ENCODE measurements at places on chromosomes 4 and X.
A peak's percentile ranks its signal among the peaks of the same experiment; 100 is the strongest.

DNA sequence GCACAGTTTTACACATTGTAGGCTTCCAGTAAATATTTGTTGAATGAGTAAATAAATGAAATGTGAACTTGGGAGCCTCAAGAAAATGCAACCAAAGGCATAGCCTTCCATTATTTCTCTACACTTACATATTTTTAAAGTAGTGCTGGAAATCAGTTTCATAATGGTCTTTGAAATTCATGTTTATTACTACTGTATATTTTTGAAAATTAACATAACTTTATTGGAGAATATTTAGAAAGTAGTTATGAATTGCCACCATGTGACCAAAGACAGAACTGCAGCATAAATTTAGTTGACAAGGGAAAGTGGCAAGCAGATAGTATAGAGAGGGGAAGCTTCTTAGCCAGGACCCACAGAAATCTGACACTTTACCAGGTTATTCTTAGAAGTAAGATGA lies 6.4 kb downstream of the TCEAL8 start:
- no peak for DNase-seq

- no peak for DNase-seq
These were observed 9.3 kb downstream of the PAGE4 start for GRCh38 chrX:49838374-49838773.

DNA sequence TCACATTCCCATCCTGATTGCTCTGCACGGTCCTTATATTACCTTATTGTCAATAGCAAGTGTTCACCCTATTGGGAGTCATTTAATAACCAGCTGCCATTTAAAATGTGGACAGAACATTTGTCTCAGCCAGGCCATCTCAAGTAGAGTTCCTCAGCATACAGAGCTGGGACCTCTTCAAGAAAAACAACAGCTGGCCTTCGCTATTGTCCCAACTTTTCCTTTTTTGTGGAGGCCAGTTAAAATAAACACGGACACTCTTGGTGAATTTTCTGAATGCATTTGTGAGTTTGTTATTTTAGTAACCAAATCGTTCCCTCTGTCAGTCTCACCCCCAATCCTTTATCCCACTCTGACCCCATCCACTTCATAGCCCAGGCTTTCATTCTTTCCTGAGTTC lies 395.3 kb upstream of the PITX2 start:
- no peak for DNase-seq

DNA sequence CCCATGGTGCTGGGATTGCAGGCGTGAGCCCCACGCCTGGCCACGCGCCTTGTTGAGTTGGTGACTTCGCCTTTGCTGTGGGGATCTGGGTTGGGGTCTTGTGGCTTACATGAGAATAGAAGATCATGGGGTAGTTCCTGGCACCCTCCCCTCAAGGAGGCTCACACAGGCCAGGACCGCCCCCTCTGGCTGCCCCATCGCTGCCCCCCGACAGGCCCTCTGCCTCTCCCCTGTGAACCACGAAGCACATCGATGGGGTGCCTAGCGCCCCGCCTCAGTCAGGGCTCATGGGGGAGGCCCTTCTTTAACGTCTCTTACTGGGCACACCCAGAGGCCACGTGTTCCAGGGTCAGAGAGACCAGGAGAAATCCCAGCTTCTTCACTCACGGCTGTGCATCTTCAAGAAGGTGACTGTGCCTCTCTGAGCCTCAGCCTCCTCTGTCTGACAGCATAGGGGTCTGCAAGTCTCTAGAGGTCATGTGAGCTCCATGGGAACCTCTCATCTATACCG lies 23.6 kb upstream of the SPON2 start:
- no peak for DNase-seq

- DNase-seq = no peak
These were observed 186.7 kb upstream of the NOCT start for GRCh38 chr4:138828926-138829325.

GRCh38 chrX:42127563-42127962 lies 204.2 kb upstream of the CASK start:
- DNase-seq = no peak

DNA sequence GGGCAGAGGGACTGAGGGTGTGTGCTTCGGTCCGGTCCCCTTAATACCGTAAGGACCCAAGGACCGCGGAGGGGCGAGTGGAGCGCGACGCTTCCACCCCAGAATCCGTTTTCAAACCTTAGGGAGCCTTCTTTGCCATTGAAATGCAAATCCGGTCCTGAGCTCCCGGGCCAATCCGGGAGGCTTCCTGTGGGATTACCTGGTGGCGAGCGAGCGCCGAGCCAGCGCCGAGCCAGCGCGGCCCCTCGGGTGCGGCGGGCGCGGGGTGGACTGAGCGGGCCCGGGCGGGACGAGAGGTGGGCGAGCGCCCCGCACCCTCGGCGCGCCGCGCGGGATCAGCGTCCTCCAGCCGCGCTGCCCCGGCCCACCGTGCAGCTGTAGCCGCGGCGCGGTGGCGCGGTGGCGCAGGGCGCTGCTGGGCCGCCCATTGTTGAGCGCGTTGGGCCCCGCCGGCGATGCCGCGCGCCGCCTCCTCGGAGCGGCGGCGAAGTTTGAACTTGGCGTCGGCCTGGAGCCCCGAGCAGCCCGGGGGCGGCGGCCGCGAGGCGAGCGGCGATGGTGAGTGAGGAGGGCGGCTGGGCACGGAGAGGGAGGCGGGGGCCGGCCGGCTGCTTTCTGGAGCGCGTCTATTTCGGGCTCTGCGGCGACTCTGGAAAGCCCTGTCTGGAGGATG lies 208.7 kb downstream of the SOWAHB start:
- DNase-seq = no peak

- no peak for DNase-seq
These were observed 173.3 kb upstream of the PSAPL1 start for GRCh38 chr4:7608046-7608445.

DNA sequence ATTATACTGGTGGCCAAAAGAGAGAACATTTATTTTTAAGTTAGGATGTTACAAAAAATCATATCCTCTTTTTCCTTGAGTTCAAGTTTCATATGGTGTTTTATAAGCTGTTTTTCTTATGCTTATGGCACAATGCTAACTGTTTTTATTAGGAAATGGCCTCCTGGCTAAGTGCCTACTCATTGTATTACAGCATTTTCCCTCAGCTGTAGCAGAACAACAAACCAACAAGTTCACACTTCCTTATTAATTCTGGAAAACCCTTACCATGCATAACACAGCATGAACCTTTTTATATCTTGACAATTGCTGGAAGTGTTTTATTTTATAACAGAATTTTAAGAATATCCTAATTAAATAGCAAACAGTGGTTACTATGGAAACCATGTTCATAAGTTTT lies 165.8 kb downstream of the GASK1B start:
- no peak for DNase-seq

DNA sequence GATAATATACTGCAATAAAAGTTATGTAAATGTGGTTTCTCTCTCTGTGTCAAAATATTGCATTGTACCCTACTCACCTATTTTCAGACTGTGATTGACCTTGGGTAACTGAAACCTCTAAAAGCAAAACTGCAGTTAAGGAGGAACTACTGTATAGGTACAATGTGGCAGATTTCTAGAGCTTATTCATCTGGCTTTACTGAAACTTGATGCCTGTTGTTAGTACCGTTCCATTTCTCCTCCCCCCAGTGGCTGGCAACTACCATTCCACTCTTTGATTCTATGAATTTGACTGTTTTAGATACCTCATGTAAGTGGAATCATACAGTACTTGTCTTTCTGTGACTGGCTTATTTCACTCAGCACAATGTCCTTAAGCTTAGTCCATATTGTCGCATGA lies 61.9 kb downstream of the HOPX start:
- no peak for DNase-seq

GRCh38 chr4:172892300-172892699 lies 276.3 kb upstream of the GALNT7 start:
- DNase-seq = no peak

DNA sequence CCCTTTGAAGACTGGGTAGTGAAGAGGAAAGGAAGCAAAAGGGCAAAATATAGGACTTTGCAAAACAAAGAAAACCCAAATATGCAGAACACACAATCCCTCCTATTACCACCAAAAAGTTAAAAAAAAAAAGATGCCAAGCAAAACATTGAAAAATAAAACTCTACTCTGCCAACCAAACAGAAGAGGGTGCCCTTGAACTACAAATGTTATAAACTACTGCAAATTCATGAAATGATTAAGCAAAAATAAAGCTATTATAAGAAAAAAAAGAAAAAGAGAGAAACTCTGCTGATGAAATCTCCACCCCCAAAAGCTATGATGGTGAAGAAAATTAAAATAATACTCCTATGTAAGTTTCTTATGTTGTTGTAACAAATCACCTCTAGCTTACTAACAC lies 168.5 kb upstream of the STK26 start:
- no peak for DNase-seq

- no peak for DNase-seq
These were observed 45.8 kb downstream of the ENOX2 start for GRCh38 chrX:130857207-130857606.

GRCh38 chrX:73913580-73913979 lies 350.6 kb downstream of the CHIC1 start:
- DNase-seq = no peak

DNA sequence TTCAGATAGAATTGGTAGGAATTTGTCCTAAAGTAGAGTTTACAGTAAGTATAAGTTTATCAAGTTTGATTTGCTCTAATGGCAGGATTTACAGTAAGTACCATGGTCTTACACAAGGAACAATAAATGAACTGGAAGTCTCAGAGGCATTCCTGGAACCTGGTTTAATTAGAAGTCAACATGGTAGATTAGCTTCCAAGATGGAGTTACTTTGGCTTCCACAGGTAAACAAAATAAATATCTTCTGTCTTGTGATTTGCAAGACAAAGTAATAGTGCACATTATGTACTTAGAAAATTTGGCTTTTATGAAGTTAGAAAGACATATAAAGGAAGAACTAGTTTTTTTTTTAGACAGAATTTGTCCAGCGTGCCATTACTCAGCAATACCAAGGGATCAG lies 190.7 kb downstream of the GLUD2 start:
- no peak for DNase-seq

- DNase-seq = no peak
These were observed 263.9 kb downstream of the ADAMTS3 start for GRCh38 chr4:72305080-72305479.

GRCh38 chr4:4460759-4461158 lies 73.9 kb downstream of the NSG1 start:
- no peak for DNase-seq

GRCh38 chrX:40933706-40934425 lies 151.4 kb upstream of the USP9X start:
- DNase-seq = peak; percentile 57

- no peak for DNase-seq
These were observed 68.8 kb downstream of the IL15 start for GRCh38 chr4:141705048-141705746.

DNA sequence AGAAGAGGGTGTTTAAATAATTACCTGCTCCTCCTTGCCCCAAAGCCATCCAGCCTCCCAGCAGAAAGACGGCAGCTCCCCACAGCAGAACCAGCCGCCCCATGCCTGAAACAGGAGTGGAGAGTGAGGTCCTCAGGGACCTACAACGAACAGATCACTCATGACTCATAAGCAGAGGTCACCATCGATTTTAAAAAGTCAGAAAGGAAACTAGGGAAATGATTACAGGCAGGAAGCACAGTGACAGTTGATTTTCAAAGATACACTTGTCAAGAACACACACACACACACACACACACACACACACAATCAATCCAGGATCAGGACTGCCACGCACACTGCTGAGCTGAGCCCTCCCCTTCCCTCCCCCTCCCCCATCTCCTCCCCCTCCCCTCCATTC lies at the start of gene CRLF2:
Gene CRLF2 (minus strand): TSS at position 118 of the 400 bp plus-strand sequence. CDS start 15 bp downstream, at position 103.
- peak; percentile 27 for DNase-seq

DNA sequence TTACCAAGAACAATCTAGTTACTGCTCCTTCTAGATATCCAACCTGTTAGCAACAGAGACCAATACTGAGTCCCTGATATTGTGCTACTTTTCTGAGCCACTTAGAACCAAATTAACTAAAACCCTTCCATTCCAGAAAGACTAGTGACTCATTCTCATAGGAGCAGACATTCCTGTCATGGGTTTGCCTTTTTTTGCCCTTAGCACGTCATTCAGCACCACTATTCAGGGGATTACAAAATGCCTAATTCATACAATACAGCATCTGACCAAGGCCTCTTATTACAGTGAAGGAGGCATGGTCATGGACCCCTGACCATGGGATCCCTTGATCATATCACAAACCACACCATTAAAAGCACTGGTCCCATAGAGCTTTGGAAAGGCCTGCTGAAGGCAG lies 123.8 kb upstream of the CXCL13 start:
- DNase-seq = no peak

DNA sequence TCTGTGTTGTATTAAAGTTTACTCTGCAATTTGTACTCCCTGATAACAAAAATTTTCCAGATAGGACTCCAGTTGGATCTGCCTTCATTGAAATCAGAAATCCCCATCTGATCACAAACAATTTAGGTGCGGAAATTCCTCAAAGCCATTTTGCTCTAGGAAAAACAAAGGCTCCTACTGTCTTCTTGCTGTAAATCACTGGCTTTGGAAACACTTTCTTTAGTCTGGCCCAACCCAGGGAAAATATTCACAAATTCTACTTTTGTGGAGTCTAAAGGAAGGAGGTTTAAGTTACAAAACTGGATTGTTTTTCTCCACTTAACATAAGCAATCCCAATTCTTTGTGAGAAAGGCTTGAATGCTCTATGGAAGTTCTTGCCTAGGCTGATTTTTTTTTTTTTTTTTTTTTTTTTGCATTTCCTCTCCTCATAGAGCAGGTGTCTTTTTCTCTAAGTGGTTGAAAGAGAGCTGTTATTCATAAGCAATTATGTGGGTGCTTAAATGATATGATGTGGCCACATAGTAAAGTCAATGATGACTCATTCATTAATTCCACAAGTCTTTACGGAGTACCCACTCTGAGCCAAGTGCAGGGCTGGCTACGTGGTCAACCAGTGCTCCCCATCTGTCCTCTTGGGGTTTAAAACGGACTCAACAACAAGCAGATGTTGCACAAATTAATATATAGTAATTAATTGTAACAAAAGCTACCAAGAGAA lies 261.4 kb downstream of the LDB2 start:
- DNase-seq = no peak

DNA sequence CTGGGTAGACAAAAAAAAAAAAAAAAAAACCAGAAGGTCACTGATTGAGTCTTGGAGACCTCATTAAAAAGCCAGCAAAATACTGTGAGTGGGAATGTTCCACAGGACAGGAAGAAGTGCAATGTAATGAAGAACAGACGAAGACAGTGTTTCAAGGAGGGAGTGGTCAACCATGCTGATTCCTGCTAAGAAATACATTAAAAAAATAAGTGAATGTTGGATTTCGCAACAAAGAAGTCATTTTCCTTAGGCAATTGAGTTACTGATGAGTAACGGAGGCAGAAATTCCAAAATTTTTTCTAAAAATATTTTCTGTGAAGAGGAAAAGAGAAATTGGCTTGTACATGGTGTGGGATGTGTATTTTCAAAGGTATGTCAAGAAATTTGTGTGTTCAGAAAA lies 94.3 kb upstream of the FAM47B start:
- DNase-seq = no peak

GRCh38 chr4:148034813-148035212 lies 302.9 kb downstream of the ARHGAP10 start:
- no peak for DNase-seq

- no peak for DNase-seq
These were observed 73.3 kb downstream of the LIMCH1 start for GRCh38 chr4:41611124-41611838.

- DNase-seq = no peak
These were observed 484.0 kb downstream of the NAF1 start for GRCh38 chr4:162682651-162683050.

Data from GF-D8 (cell line).